Vagina (tissue), 2 donors: ENCODE measurements at places on chromosomes 2 and 18. TPM values are rescaled to one million over a fixed set of nuclear protein-coding genes. Genes with fewer than 3 reads are reported as not detected.

RAB31 gene
- total RNA-seq: 26.0 TPM

DNA sequence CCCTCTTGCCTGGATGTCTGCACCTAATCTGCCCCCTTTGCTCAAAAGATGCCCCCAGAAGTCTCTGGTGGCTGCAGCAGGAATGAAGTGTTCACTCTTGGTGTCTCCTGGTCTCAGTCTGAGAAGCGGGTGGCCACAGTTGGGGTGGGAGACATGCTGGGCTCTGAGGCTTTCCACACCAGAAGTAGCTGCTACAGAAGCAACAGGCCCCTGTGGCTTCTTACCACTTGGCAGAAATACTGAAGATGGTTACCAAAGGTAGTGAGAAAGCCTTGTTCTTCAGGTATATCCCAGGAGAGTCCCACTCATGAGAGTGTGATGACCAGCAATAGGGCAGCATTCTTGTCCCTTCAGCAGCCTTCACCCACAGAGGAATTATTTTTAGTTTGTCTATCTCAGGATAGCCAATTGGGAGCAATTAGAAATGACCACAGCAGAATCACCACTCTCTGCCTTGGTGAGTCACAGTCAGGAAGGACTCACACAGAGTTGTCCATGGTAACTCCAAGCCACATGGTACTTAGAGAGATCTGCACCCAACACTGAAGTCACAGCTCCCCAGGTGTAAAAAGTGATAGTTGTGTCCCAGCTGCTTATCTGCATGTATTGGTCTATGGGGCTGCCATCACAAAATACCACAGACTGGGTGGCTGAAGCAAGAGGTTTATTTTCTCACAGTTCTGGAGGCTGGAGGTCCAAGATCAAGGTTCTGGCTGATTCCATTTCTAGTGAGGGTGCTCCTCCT, 169.8 kb upstream of the ID2 start:
- no peaks in the 10 kb centered on the region for H3K36me3 ChIP-seq
- H3K27me3 ChIP-seq: no peaks in the 10 kb centered on the region
- no peak for DNase-seq
- H3K4me3 ChIP-seq: no peak overlapping the region
- H3K4me1 ChIP-seq: no peaks in the 10 kb centered on the region

- H3K4me1 ChIP-seq: no peaks in the 10 kb centered on the region
- no peak overlapping the region for H3K27ac ChIP-seq
- H3K36me3 ChIP-seq: no peaks in the 10 kb centered on the region
- H3K4me3 ChIP-seq: no peak overlapping the region
These were observed 50.6 kb downstream of the CD8B2 start for GRCh38 chr2:106537791-106538191.

- no peak overlapping the region for H3K27ac ChIP-seq
- H3K4me1 ChIP-seq: peaks cover 8% of the 10 kb centered on the region
- DNase-seq: no peak
- no peaks in the 10 kb centered on the region for H3K36me3 ChIP-seq
- no peak overlapping the region for H3K4me3 ChIP-seq
These were observed 78.9 kb downstream of the LIPG start for GRCh38 chr18:49640741-49641140.
